Stimulated activated CD4-positive, alpha-beta T cell treated with anti-CD3 and anti-CD28 coated beads, Interleukin-15, amount 100 ng/mL, for 48 hours (primary cell): ENCODE measurements at places on chromosomes 3 and 15.

DNA sequence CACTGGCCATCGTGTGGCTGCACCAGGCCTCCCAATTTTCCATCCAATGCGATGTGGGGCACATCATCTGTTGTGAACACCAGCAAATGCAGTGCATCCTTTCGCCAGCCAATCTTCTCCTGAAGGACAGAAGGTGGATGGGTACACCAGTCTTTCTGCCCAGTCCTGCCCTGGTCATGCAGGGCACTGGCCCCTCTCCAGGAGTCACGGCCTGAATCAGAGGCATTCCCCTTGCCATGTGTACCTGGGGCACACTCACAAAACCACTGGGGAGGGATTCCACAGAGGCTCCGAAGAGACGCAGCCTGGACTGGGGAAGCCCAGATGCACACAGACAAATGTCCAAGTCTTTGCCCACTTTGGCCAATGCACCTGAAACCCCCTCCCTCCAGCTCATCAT is 65.8 kb downstream of the ITGB5 start:
- DNase-seq, result no peak

DNA sequence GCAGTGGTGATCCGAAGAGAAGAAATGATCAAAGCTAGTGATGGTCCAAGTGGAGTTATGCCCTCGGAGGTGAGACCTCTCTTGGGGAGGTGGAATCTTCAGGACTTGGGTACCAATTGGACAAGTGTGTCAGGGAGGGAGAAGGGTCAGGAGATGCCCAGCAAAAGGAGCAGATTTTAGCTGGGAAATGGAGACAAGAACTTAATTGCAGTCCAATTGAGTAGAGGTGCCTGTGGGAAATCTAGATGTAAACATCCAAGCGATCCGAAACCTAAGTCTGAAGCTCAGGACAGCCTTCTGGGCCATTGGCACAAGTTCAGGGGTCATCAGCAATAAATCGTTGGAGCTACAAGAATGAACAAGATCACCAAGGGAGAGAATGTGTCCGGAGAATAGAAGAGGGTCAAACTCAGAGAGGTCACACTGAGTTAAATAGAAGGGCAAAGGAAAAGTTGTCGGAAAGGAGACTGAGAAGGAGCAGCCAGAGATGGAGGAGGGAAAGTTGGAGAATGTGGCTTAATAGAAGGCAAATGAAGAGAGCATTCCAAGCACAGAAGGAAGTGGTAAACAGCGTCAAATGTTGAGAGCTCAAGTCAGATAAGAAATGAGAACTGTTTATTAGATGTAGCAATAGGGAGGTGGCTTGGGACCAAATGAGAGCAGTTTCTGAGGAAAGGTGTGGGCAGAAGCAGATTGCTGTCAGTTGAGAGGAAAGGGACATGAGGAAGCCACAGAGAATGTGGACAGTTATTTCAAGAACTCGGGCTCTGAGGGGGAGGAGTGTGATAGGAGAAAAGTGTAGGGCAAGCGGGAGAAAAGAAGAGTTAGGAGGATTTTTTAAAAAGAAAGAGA is 64.2 kb upstream of the FNDC3B start:
- DNase-seq, result no peak

DNA sequence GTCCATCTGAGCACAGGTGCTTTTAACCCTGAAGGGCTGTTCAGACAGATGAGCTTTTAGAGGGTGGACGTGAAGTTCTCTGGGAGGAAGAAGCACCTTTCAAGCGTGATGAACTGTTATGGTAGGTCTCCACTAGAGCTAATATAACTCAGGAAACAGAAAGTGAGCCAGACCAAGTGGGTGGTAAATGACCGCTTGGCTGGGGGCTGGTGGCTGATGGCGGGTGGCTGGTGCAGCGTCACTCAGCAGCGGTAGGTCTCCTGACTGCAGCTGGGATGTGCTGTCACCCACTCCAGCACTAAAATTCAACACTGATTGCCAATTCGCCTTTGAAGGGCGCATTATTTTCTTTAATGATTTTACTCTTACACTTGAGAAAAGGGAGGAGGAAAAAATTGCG is 31.2 kb upstream of the LACTB start:
- no peak for DNase-seq

- DNase-seq, result no peak
Measured at GRCh38 chr15:93617443-93617842, 528.4 kb upstream of the RGMA start.

- peak; percentile 52 for DNase-seq
Measured at GRCh38 chr3:16842272-16843270, 42.2 kb upstream of the PLCL2 start.

DNA sequence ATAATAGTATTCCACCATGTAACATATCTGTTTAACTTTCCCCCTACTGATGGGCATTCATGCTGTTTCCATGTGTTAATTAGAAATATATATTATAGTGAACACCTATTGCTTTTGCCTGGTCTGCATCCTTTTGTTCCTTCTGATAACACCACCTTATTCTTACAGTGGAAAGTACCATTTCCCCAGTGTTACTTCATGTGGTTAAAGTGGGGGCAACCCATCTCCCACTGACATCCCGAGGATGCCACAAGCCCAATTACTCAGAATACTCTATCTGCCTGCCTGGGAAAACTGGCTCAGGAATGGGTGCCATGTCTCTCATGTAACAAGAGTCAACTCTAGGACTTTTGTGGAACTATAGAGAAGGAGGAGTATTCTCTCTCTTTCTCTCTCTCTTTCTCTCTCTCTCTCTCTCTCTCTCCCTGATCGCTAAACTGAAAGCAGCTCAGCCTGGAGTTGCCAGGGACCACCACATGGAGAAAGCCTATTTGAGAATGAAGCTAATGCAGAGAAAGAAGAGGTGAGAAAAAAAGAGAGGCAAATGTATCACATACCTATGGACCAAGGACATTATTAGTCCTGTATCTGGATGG is 66.4 kb upstream of the PPIB start:
- DNase-seq, result no peak

DNA sequence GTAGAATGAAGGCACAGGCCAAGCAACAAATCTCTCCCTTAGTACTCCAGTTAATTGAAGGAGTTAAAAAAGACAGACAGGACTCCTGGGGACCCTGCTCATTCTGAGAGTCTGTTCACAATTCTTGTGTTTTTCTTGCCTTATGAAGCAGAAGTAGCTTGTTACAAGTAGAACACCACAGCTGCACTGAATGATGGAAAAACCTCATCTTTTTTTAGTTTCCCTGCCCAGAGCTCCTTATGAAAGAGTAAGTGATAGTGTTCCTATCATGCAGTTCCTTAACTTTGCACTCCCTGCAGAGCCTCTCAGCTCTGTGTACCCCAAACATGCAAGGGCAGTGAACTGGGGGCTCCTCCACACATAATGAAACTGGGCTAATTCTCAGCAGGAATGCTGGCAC is 95.5 kb downstream of the ALDH1A2 start:
- DNase-seq, result no peak

DNA sequence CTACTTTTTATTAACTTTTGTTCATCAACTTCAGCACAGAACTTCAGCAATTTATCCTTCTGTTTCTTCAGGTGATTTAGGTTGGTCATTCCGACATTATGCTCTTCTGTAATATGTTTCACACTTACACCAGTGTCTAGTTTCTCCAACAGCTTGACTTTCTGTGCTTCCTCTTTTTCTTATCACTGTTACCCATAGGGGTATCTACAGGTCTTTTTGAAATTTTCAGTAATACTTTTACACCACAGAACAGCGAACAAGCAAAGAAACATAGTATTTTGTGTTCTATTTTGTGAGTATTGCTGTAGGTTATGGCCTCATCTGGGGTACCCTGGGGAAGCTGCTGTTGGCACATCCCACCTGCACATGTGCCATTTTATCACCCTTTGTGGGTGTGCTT is 260.7 kb downstream of the NSUN3 start:
- DNase-seq, result no peak

GRCh38 chr3:6179761-6180160 is 681.2 kb upstream of the GRM7 start:
- DNase-seq, result no peak

GRCh38 chr3:28267984-28268849 is 26.8 kb downstream of the CMC1 start:
- no peak for DNase-seq

DNA sequence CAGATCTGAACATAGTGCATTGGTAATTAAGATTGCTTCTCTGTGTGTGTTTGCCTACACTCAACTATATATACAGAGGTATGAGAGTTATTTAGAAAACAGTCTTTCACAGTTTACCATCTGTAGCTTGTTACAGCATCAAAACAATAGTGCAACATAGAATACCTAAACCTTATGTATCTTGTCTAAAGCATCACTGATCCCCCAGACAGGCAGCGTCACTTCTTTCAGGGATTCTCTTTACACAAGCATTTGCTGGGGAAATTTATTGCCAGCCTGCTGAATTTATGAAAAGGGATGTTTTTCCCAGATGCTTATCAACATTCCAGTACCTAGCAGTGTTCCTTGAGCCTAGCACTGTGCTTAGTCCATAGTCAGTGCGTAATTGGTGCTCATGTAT is 195.8 kb upstream of the COL8A1 start:
- no peak for DNase-seq

- peak; percentile 53 for DNase-seq
Measured at GRCh38 chr15:79380755-79381497, 51.2 kb upstream of the MINAR1 start.

GRCh38 chr3:59766200-59766872 is 716.5 kb upstream of the CFAP20DC start:
- no peak for DNase-seq

GRCh38 chr15:71888797-71889196 is 78.4 kb downstream of the NR2E3 start:
- no peak for DNase-seq

DNA sequence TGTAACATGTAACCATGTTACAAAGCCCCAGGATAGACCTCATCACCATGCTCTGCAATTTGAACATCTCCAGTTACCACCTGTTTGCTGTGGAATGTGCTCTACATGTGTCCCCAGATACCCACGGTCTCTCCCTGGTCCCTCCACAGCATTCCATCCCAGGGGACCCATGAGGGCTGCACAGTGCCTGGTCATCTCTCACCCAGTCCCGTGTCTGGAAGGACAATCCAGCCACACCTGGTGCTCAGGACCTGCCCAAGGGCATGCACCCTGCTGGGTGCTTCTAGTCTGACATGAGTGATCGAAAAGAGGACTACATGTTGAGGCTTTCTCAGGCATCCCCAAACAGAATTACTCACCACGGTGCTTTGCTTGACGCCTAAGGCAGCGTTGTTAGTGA is 119.6 kb upstream of the ATP10A start:
- no peak for DNase-seq

DNA sequence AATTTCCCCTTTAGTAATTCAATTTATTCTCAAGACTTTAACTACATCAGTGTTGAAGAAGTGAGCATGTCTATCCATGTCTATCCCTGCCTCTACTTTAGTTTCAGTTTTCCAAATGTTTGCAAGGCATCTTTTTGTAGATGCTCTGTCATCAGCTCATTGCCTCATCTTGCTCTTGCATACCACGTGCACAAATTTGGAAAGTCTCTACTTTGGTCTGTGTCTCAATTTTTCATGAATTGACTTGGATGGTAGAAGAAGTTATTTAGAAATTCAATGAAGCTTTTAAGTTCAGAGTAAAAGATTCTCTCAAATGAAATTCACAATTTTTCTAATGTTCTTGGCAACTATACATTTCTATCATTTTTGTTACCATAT is 55.3 kb downstream of the CLDN1 start:
- no peak for DNase-seq

- DNase-seq, result no peak
Measured at GRCh38 chr3:108495717-108496116, 14.7 kb downstream of the MYH15 start.

DNA sequence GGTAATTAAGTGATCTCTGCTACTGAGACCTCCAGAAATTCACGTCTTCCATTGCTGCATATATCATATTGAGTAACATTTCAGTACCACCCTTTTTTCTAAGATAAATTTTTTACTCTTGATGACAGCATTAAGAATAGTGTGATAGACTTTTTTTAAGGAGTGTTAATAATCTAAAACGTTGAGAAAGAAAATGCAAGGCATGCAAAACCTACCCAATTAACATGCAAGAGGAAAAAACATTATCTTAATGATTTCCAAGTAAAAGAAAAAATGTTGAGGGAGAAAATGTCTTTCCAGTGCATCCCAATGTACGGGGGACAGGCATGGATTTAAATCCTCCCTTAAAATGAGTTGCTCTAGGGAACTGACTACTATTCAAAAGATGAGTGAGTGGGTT is 740 bp downstream of the CLDN16 start:
- no peak for DNase-seq

- no peak for DNase-seq
Measured at GRCh38 chr3:186381424-186382216, 19.6 kb upstream of the DGKG start.

- no peak for DNase-seq
Measured at GRCh38 chr3:110528305-110529121, 543.1 kb upstream of the NECTIN3 start.

GRCh38 chr3:136630915-136631314 is 121.3 kb downstream of the STAG1 start:
- no peak for DNase-seq

- no peak for DNase-seq
Measured at GRCh38 chr3:146813496-146813895, 208.3 kb upstream of the PLSCR5 start.

DNA sequence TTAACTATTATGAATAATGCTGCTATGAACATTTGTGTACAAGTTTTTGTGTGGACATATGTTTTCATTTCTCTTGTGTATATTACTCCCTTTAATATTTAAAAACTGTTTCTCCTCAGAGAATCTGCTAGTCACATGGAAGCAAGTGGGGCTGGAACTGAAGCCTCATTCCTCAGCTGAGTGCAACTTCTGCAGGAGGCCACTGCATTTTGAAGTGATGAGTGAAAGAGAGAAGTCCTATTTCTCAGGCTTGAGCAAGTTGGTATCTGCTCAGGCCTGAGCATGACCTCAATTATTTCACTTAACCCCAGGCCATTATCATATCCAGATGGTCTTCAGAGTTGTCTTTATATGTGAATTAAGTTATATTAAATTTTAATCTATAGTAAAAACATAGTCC is 11.5 kb downstream of the TLR9 start:
- DNase-seq, result no peak

DNA sequence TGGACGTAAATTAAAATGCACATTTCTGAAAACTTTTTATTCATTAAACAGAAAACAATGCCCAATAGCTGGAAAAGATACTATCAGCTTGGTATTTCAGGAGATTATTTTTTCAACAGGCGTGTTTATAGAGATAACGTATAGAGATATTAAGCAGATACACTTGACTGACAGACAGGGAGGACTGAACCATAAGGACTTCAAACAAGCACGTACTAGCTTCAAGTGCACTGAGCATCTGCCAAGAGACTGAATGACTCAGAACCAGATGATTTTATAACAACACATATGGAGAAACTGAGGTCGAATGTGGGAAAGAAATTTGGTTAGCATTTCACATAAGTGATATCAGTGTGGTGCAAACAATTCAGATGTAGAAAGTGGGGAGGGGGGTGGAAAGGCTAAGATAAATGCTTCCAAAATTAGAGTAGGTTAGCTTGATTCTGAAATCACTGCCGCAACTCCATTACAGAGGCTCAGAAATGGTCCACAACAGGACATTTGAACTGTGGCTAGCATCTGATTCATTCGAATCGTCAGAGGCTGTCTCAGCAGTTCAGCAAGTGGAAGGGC is 103.5 kb downstream of the SEMA6D start:
- DNase-seq, result no peak

GRCh38 chr3:178603735-178604134 is 67.5 kb downstream of the KCNMB2 start:
- DNase-seq, result no peak

- DNase-seq, result no peak
Measured at GRCh38 chr3:133211449-133211848, 173.3 kb downstream of the TMEM108 start.
